ENCODE measurements at places on chromosomes 12 and 14. TPM values are rescaled to one million over a fixed set of nuclear protein-coding genes. Genes with fewer than 3 reads are reported as not detected.

Gene SCN8A
- total RNA-seq = 1.2 TPM

Gene KIF5A
- 0.19 TPM for total RNA-seq

Gene FBXO34
- 15.9 TPM for total RNA-seq

Gene KRT80
- 36.8 TPM for total RNA-seq

Gene MFAP5
- 0.06 TPM for total RNA-seq

Gene ACRBP
- total RNA-seq = 0.24 TPM

Gene TDRD9
- 0.14 TPM for total RNA-seq

Gene PROX2
- total RNA-seq = not detected

Gene ESPL1
- total RNA-seq = 21.4 TPM

Gene SLC2A13
- 3.7 TPM for total RNA-seq

Gene B4GALNT3
- 0.56 TPM for total RNA-seq

Gene BDKRB1
- 0.38 TPM for total RNA-seq

Gene TGM1
- total RNA-seq = 1.0 TPM

Gene ACOT4
- total RNA-seq = 2.5 TPM

Gene ZNF385A
- total RNA-seq = 22.1 TPM

Gene PTPRQ
- total RNA-seq = not detected

Gene NUMB
- 40.4 TPM for total RNA-seq

Data from A549 treated with GW870086 at 1 μM for 4 hours (cell line).